ENCODE measurements at places on chromosomes 11 and 22. TPM values are rescaled to one million over a fixed set of nuclear protein-coding genes. Genes with fewer than 3 reads are reported as not detected.

The BCR gene
- total RNA-seq, result 26.7 TPM

The ABCG4 gene
- total RNA-seq, result 1.8 TPM

The OR5D18 gene
- total RNA-seq, result not detected

The VSIG10L2 gene
- total RNA-seq, result 0.08 TPM

The APOC3 gene
- not detected for total RNA-seq

The MS4A4E gene
- 0.93 TPM for total RNA-seq

The SHISAL1 gene
- 1.3 TPM for total RNA-seq

The TTC38 gene
- total RNA-seq, result 25.4 TPM

The ARHGAP20 gene
- total RNA-seq, result 0.16 TPM

DNA sequence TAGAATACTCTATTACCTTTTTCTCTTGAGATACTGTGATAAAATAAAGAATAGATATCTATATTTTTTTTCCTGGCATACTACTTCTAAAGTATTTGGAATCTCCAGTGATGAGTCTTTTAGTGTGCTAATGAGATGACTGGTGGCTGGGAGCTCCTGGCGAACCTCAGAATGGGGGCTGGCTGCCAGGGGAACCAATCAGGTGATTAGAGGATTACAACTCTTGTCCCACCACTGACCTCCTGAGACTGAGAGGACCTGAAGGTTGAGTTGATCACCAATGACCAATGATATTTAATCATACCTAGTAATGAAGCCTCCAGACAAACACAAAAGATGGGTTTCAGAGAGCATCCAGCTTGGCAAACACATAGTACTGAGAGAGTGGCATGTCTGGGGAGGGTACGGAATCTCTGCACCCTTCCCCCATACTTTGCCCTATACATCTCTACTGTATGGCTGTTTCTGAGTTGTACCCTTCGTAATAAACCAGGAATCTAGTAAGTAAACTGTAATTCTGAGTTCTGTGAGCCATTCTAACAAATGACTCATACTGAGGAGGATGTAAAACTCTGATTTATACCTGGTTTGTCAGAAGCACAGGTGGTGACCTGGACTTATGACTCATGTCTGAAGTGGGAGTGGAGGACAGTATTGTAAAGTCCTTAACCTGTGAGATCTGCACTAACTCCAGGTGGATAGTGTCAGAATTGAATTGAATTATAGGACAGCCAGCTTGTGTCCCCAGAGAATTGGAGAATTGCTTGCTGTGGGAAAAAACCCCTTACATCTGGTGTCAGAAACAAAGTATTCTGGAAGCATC is 325.3 kb upstream of the LRRC4C start:
- H3K4me3 ChIP-seq, result no peak overlapping the region
- H3K27ac ChIP-seq, result no peak overlapping the region
- H3K36me3 ChIP-seq, result no peaks in the 10 kb centered on the region

DNA sequence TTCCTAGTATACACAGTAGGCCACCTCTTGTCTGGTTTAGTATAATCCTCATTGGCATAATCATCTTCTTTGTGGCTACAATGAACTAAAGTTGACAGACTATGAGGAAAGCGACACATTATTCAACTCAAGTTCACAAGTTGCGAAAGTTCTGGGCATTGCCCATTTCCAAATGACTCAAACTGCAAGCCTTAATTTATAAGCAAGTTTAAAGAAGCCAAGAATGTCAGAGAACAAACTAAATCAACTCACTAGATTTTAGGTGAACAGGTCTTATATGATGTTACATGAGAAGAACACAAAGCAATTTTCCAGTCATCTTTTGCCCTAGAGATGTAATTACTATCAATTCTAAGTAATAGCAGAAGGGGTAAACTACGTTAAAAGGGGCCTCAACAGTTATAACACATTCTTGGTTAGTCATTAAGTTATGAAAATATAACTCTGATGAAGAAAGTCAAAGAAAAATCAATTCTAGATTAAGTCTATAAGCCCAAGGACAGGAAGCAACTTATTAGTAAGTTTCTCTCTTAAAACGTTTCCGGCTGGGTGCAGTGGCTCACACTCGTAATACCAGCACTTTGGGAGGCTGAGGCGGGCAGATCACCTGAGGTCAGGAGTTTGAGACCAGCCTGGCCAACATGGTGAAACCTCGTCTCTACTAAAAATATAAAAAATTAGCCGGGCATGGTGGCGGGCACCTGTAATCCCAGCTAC is 21.5 kb downstream of the PICALM start:
- H3K27ac ChIP-seq, result no peak overlapping the region
- no peaks in the 10 kb centered on the region for H3K36me3 ChIP-seq
- H3K27me3 ChIP-seq, result no peaks in the 10 kb centered on the region
- peaks cover 97% of the 10 kb centered on the region for H3K4me1 ChIP-seq
- DNase-seq, result no peak
- H3K4me3 ChIP-seq, result no peak overlapping the region

DNA sequence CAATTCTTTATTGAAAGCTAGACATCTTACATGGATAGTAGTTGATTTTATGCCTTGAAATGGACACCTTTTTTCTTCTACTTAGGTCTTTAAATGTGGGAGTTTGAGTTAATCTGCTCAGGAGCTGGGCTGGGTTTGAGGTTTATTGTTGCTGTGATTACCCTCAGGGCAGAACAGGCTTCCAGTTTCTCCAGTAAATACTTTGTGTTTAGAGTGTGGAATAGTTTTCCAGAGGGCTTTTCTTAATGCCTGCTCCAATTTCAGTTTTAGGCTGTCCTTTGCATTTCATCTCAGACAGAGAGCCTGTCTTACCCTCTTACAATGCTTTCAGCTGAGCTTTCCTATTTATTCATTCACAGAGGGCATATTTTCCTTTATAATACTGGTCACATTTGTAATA is 69.9 kb upstream of the ADORA2A start:
- H3K4me3 ChIP-seq, result no peak overlapping the region
- no peak for DNase-seq
- H3K36me3 ChIP-seq, result peaks cover 29% of the 10 kb centered on the region

DNA sequence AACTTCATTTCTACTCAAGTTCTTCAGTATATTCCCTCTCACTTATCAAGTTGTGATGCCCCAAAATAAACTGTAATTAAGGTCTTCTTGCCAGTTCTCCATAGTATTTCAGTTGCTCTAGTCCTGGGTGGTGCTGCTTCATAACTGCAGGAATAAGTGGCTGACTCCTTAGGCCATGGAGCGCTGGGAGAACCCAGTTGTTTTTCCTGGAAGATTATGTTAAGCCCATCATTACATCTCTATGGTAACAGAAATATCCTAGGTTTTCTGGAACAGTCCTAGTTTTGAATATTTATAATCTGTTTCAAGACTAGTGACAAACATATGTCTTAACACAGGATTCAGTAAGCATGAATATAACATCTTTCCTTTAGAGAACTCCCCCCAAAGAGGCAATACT is 7.6 kb downstream of the SYTL2 start:
- DNase-seq, result no peak
- no peaks in the 10 kb centered on the region for H3K4me1 ChIP-seq
- no peaks in the 10 kb centered on the region for H3K27me3 ChIP-seq
- H3K36me3 ChIP-seq, result no peaks in the 10 kb centered on the region

- H3K27me3 ChIP-seq, result no peaks in the 10 kb centered on the region
- H3K4me3 ChIP-seq, result no peak overlapping the region
- no peak for DNase-seq
- no peaks in the 10 kb centered on the region for H3K36me3 ChIP-seq
- H3K4me1 ChIP-seq, result peaks cover 39% of the 10 kb centered on the region
These were observed 2.7 kb downstream of the SPA17 start for GRCh38 chr11:124676386-124676785.

- peaks cover 4% of the 10 kb centered on the region for H3K4me1 ChIP-seq
- no peak for DNase-seq
- no peak overlapping the region for H3K27ac ChIP-seq
These were observed 21.0 kb downstream of the C22orf31 start for GRCh38 chr22:29040385-29041275.

DNA sequence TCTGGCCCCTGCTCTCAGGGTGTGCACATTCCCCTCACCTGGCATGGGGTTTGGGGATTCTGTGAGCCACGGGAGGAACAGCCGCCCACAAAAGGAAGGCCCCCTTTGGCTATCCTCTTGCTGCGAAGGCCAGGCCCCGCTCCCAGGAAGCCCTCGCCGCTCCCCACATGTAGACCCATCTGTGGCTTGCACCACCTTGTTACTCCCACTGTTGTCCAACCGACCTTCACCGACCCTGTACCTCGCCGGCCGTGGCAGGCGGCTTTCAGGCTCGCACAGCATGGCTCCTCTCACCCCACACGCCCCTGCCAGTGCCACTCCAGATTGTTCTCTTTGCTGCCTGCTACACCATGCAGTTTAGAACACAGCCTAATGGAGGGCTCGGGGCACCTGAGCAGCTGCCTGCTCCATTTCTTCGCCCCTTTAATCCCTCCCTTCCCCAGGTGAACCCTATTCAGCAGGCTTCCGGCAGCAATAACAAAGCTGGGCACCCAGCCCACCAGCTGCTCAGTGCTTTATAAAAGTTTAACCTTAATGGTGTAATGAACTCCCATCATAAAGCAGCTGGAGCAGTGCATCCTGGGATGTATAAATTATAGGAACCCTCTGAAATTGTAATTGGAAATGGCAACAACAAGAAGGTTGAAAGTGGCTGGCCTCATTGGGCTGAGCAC is 10.7 kb downstream of the DAGLA start:
- H3K4me3 ChIP-seq, result no peak overlapping the region
- no peak for DNase-seq
- peak overlapping the region; percentile 8 for H3K27ac ChIP-seq
- H3K4me1 ChIP-seq, result peaks cover 55% of the 10 kb centered on the region
- H3K36me3 ChIP-seq, result no peaks in the 10 kb centered on the region

DNA sequence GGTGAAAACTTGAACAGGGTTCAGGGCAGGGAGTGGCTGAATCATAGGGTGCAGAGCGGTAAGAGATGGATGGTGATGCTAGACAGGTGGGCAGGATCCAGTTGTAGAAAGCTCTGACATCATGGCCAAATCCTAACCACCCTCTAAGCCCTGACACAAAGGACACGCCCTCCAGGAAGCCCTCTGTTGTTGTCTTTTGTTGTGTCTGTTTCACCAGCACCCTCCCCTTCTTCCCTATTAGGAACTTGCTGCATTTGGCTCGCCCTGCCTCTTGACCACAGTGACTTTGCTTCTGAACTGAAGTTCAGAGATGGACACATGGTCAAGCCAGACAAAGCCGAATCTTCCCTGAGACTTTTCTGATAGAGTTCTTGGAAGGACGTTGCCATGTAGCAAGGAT is 14.2 kb upstream of the APOL6 start:
- peaks cover 27% of the 10 kb centered on the region for H3K4me1 ChIP-seq
- no peaks in the 10 kb centered on the region for H3K27me3 ChIP-seq
- DNase-seq, result no peak
- H3K4me3 ChIP-seq, result no peak overlapping the region
- H3K36me3 ChIP-seq, result no peaks in the 10 kb centered on the region

DNA sequence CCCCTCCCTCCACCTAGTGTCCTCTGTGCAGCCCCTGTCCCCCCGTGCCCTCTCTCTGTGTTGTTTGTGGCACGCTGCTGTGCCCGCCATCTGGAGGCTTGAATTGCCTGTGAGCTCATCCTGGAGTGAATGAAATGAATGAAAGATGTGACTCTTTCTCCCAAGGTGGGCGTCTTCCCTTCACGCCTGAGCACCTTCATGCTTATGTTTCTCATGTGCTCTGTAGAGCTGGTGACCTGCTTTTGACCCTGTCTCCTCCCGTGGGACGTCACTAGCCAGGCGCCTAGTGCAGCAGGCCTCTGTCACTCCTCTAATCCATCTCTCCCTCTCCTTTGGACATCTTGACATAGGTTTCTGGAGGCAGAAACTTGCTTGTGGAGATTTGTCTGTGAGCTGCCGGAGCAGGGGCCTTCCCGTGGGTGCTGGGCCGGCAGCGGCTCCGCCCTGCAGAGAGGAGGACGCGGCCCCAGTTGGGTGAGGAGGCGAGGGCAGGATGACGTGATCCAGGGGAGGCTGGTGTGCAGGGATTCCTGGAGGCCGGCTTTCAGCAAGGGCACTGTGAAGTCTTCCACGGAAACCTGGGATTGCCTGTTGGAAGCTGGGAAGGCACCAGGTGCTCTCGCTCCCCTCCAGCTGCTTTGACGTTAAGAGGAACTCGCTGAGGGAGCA is 40.6 kb downstream of the MUC6 start:
- peak overlapping the region; percentile 38 for H3K27ac ChIP-seq
- peaks cover 68% of the 10 kb centered on the region for H3K36me3 ChIP-seq
- peaks cover 11% of the 10 kb centered on the region for H3K4me1 ChIP-seq
- H3K27me3 ChIP-seq, result no peaks in the 10 kb centered on the region
- no peak overlapping the region for H3K4me3 ChIP-seq

- no peak for DNase-seq
- H3K4me3 ChIP-seq, result no peak overlapping the region
- H3K36me3 ChIP-seq, result no peaks in the 10 kb centered on the region
- H3K4me1 ChIP-seq, result no peaks in the 10 kb centered on the region
- no peak overlapping the region for H3K27ac ChIP-seq
- peaks cover 65% of the 10 kb centered on the region for H3K27me3 ChIP-seq
These were observed 31.9 kb upstream of the TLCD5 start for GRCh38 chr11:120293038-120293800.

GRCh38 chr11:23859087-23859486 is 637.8 kb upstream of the LUZP2 start:
- H3K27ac ChIP-seq, result no peak overlapping the region
- no peaks in the 10 kb centered on the region for H3K4me1 ChIP-seq
- no peak for DNase-seq

GRCh38 chr22:24420072-24420976 is 7.1 kb upstream of the ADORA2A start:
- peaks cover 8% of the 10 kb centered on the region for H3K36me3 ChIP-seq
- no peaks in the 10 kb centered on the region for H3K27me3 ChIP-seq
- H3K4me1 ChIP-seq, result peaks cover 64% of the 10 kb centered on the region
- peak overlapping the region; percentile 79 for H3K27ac ChIP-seq

GRCh38 chr11:117438371-117439000 is 110.8 kb downstream of the CEP164 start:
- no peak overlapping the region for H3K27ac ChIP-seq

GRCh38 chr11:113952588-113952987 is 22.3 kb upstream of the HTR3A start:
- H3K4me3 ChIP-seq, result no peak overlapping the region
- H3K27me3 ChIP-seq, result peaks cover 92% of the 10 kb centered on the region
- no peak for DNase-seq

DNA sequence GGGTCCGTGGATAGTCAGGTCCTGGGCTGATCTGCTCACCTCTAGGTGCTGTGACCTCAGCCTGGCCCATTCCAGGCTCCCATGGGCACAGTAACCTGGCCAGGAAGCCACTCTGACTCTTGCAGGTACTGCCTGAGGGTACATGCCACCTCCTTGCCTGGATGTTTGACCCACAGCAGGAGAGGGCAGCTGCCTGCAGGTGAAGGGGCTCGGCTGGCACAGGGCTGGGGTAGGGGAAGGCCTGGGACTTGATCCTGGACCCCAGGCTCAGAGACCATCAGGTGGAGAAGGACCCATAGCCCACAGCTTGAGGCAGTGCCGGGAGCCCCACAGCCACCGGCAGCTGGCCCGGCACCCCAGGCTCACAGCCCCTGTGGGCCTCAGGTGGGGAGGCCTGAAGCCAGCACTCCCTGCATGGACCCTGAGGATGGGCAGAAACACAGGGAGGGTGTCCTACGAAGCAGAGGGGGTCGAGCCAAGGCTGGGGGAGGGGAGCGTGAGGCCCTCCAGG is 2.7 kb downstream of the LRRC56 start:
- H3K36me3 ChIP-seq, result no peaks in the 10 kb centered on the region
- peaks cover 40% of the 10 kb centered on the region for H3K27me3 ChIP-seq
